Iris pigment epithelial cell (primary cell): ENCODE measurements at places on chromosomes 12 and 14.

GRCh38 chr14:34322940-34323418 lies 139.1 kb downstream of the SPTSSA start:
- DNase-seq: peak; percentile 52

DNA sequence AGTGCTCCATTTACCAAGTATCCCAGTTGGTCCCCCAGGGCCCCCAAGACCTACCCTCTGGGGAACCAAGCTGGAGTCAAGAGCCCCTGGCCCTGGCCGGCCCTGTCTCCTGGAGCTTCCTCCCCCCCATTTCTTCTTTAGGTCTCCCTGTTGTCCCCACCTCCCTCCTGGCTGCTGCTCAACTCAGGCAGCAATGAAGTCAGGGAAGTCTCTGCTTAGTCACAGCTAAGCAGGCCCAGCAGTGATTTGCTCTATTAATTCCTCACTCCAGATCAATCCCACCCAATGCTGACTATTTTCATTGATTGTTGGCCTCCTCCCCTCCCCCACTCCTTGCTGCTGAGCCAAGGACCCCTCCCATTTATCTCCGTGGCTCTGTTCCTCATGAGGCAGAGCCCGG lies 28.3 kb downstream of the VSX2 start:
- peak; percentile 41 for DNase-seq

DNA sequence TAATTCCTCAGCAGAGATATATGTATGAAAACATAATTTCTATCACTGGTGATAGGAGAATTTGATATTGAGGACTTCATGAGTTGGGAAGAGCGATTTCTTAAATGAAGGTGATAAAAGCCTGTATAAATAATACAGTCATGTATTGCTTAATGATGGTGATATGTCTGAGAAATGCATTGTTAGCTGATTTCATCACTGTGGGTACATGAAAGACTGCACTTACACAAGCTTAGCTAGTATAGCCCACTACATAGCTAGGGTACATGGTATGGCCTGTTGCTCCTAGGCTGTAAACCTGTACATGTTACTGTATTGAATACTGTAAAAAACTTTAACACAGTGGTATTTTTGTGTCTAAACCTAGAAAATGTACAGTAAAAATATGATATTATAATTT lies 63.4 kb downstream of the ANO4 start:
- DNase-seq: peak; percentile 54

- DNase-seq: peak; percentile 4
Observed at GRCh38 chr14:74207943-74208342, 31.3 kb upstream of the VSX2 start.

- DNase-seq: no peak
Observed at GRCh38 chr14:86619726-86620125, 1089.8 kb downstream of the FLRT2 start.

GRCh38 chr14:71789005-71789404 lies 143.2 kb upstream of the RGS6 start:
- no peak for DNase-seq

DNA sequence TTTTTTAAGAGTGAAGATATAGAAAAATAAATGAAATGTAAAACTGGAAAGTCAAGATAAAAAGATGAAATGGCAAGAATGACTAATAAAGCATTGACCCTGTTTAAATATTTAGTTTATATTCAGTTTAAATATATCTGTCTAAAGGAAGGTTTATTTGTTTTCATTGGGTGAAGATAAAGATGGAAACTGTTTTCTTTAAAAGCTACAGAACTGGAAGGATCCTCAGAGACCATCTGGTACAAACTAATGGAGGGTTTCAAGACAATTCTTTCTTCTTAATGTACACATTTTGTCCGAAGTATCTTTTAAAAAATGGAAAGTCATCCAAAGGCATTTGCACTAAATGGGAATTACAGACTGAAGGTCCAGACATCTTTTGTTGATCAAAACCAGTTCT lies 142.6 kb downstream of the EPS8 start:
- DNase-seq: no peak

DNA sequence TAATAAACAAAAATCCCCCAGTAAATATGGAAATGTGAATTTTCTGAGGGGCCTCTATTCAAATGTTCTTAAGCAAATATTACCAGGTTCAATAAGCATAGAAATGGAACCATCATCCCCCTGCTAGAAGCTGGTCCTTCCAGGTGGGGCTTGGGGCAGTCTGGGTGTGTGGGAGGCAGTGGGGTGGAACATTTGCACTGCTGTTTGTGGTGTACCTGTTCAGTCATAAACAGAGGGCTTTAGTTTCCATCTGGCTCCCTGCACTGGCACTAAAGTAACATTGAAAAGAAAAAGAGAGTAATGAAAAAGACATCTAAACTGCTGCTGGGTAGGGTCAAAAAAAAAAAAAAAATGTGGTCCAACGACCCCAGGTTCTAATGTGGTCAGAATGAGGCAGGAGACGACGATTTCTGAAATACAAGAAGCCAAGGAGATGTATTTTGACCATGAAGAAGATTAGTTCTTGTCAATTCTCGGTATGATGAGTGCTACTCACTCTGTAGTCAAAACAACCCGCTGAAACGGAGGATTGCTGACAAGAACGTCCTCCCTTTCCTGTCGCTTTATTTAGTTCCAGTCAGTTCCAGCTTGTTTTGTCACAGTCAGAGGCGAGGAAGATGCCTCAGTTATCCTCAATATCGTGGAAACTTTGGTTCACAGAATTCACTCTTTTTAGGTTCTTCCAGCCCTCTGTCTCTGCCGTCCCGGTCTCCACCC lies 44.2 kb upstream of the MANSC4 start:
- DNase-seq: no peak

- peak; percentile 59 for DNase-seq
Observed at GRCh38 chr14:32559590-32559989, 230.5 kb downstream of the AKAP6 start.

DNA sequence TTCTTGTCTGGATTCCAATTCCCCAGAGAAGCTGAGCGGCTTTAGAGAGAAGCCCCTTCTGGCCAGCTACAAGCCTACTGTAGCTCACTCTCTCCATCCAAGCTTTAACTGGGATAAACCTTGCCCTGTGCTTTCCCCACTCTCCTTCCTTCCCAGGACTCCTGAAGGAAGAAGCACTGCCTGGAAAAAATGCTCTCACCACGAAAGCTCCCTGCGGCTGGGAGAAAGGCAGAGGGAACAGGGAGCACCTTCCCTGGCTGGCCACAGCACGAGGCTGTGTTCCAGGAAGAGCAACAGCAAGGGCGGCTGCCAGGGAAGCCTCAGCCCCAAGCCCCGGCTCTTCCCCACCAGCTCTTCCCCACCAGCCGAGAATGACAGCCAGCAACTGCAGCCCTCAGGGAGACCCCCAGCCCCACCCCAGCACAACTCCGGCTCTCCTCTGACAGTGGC lies 40.8 kb upstream of the PNMA1 start:
- peak; percentile 55 for DNase-seq

GRCh38 chr14:69493791-69494190 lies 9.3 kb downstream of the PLEKHD1 start:
- DNase-seq: no peak

- peak; percentile 35 for DNase-seq
Observed at GRCh38 chr14:25400607-25401206, 350.8 kb upstream of the STXBP6 start.

- peak; percentile 81 for DNase-seq
Observed at GRCh38 chr14:95227279-95227860, 70.0 kb upstream of the DICER1 start.
